ENCODE measurements at places on chromosomes 7 and 10. TPM values are rescaled to one million over a fixed set of nuclear protein-coding genes. Genes with fewer than 3 reads are reported as not detected.

The AKR1D1 gene
- total RNA-seq, result not detected

The HECW1 gene
- 107 TPM for total RNA-seq

The AGR2 gene
- total RNA-seq, result not detected

The ZNF488 gene
- 2.5 TPM for total RNA-seq

The NSUN5 gene
- 15.7 TPM for total RNA-seq

The ENKUR gene
- 4.4 TPM for total RNA-seq

The UCN3 gene
- total RNA-seq, result not detected

The FAM25C gene
- not detected for total RNA-seq

The MYL10 gene
- not detected for total RNA-seq

The CPVL gene
- total RNA-seq, result 65.7 TPM

The TWIST1 gene
- total RNA-seq, result not detected

The SYT15B gene
- total RNA-seq, result under 0.01 TPM

The KLF14 gene
- total RNA-seq, result not detected

The IRF5 gene
- 1.3 TPM for total RNA-seq

All from parietal lobe (tissue), 2 donors.